ENCODE measurements at places on chromosomes 7 and 10. TPM values are rescaled to one million over a fixed set of nuclear protein-coding genes. Genes with fewer than 3 reads are reported as not detected.

GRM3 gene
- total RNA-seq, result not detected

GPR146 gene
- 1.4 TPM for total RNA-seq

POLR1F gene
- total RNA-seq, result 5.5 TPM

SFTPA1 gene
- not detected for total RNA-seq

LMBR1 gene
- total RNA-seq, result 63.9 TPM

DYNC1I1 gene
- 4.9 TPM for total RNA-seq
